ENCODE measurements at places on chromosomes 11 and 22. TPM values are rescaled to one million over a fixed set of nuclear protein-coding genes. Genes with fewer than 3 reads are reported as not detected.
A peak's percentile ranks its signal among the peaks of the same experiment; 100 is the strongest.

- no peaks in the 10 kb centered on the region for H3K27me3 ChIP-seq
- H3K36me3 ChIP-seq: peaks cover 3% of the 10 kb centered on the region
- no peak overlapping the region for H3K27ac ChIP-seq
- H3K4me3 ChIP-seq: no peak overlapping the region
- DNase-seq: peak; percentile 7
Measured at GRCh38 chr22:24563246-24563645, 7.4 kb downstream of the SNRPD3 start.

RFPL3 gene
- polyA plus RNA-seq: not detected

- no peak overlapping the region for H3K4me3 ChIP-seq
- no peaks in the 10 kb centered on the region for H3K36me3 ChIP-seq
- no peaks in the 10 kb centered on the region for H3K4me1 ChIP-seq
- no peaks in the 10 kb centered on the region for H3K27me3 ChIP-seq
- no peak for DNase-seq
Measured at GRCh38 chr11:80779905-80780605, 1339.2 kb upstream of the TENM4 start.

DNA sequence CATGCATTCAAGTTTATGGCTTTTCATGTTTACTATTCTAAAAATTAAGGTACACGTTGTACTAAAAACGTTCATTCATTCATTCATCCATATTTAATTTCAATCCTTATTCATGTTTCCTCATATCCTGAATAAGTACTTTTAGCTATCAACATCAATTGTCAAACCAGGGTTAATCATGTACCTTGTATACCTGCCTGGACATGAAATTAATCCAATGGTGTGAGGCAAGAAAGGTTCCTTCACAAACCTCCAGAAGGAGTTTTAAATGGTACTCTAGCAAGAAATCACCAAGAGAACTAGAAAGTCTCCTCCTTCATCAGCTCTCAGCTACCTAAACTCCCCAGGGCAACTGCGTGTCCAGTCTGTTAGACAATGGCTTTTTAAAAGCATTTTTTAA, 33.4 kb downstream of the TMEM123 start:
- no peaks in the 10 kb centered on the region for H3K4me1 ChIP-seq
- no peak for DNase-seq
- no peak overlapping the region for H3K4me3 ChIP-seq
- H3K36me3 ChIP-seq: no peaks in the 10 kb centered on the region
- no peaks in the 10 kb centered on the region for H3K27me3 ChIP-seq

GRCh38 chr11:126587541-126587940, 232.1 kb downstream of the ST3GAL4 start:
- no peak overlapping the region for H3K27ac ChIP-seq
- H3K4me3 ChIP-seq: no peak overlapping the region
- H3K4me1 ChIP-seq: no peaks in the 10 kb centered on the region
- DNase-seq: no peak
- H3K36me3 ChIP-seq: no peaks in the 10 kb centered on the region
- H3K27me3 ChIP-seq: no peaks in the 10 kb centered on the region

CEP126 gene
- polyA plus RNA-seq: 14.7 TPM

DNA sequence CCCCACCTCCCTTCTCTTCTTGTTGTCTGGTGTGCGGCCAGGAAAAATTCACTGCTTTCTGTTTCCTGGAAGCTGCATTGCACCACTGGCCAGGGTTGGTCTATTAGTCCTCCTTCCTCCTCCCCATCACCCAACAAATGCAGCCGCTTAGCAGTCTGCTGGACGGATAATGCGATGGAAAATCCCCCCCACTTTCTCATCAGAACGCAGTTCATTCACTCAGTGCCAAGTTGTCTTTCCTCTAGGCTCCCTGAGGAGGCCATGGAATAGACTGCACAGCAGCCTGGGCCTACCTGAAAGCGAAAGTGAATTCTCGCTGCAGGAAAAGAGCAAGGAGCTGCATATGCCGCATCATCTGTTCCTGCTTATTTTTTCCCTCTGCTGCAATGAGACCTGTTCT, 513.6 kb downstream of the METTL15 start:
- no peaks in the 10 kb centered on the region for H3K36me3 ChIP-seq
- H3K27ac ChIP-seq: no peak overlapping the region
- no peak overlapping the region for H3K4me3 ChIP-seq
- no peaks in the 10 kb centered on the region for H3K27me3 ChIP-seq

ASPHD2 gene
- 0.63 TPM for polyA plus RNA-seq

- H3K27me3 ChIP-seq: no peaks in the 10 kb centered on the region
- no peak overlapping the region for H3K4me3 ChIP-seq
- H3K36me3 ChIP-seq: no peaks in the 10 kb centered on the region
Measured at GRCh38 chr11:106152824-106153223, 75.4 kb downstream of the AASDHPPT start.

DNA sequence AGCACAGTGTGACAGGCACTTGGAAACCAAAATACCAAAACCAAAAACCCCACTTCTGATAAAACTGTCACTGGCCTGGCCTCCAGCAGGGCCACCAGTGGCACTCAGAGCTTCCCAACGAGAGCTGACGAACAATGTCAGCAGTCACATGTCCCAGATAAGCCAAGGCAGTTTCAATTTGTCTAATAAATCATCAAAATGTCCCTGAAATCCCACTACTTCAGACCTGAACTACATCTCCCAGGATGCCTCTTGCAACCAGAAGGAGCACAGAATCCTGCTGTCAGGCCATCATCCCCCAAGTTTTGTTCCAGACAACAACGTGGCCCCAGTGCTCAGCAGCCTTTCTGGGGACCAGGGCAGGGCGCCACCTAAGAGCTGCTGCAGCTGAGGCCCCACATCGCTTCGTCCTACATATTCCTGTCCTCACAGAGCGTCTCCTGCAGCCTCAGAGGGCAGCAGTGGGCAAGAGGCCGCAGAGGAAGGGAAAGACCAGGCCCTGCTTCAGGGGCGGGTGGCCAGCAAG, 25.1 kb downstream of the LRFN4 start:
- no peak overlapping the region for H3K27ac ChIP-seq
- H3K4me1 ChIP-seq: no peaks in the 10 kb centered on the region
- no peak for DNase-seq
- H3K4me3 ChIP-seq: no peak overlapping the region
- H3K36me3 ChIP-seq: no peaks in the 10 kb centered on the region

DNA sequence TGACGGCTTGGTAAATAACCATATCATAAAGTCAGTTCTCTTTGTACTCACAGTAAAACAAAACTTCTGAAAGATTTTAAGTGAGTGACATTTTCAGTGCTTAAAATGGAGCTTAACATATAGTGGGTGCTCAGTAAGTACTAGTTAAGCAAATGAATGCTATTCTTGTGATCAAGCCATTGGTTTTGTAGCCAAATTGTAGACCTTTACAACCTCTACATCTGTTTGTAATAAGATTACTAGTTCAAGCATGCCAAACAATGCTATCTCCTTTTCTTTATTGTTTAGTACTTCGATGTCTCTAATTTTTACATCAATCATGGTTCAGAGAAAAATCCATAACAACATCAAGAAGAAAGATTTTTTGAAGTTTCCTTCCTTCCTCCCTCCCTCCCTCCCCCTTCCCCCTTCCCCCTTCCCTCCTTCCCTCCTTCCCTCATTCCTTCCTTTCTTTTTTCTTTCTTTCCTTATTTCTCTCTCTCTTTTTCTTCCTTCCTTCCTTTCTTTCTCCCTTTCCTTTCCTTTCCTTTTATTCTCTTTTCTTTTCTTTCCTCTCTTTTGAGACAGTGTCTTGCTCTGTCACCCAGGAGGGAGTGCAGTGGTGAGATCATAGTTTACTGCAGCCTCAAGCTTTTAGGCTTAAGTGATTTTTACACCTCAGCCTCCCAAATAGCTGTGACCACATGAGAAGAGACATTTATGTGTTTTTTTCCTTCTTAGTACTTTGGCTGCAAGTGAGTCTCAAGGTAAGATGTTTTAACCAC, 5.7 kb upstream of the OR51B4 start:
- no peaks in the 10 kb centered on the region for H3K36me3 ChIP-seq
- no peaks in the 10 kb centered on the region for H3K27me3 ChIP-seq
- H3K4me3 ChIP-seq: no peak overlapping the region

TRIM29 gene
- polyA plus RNA-seq: 0.38 TPM

GRCh38 chr11:72605973-72606747, 68.1 kb downstream of the PDE2A start:
- DNase-seq: no peak
- no peaks in the 10 kb centered on the region for H3K27me3 ChIP-seq
- H3K27ac ChIP-seq: no peak overlapping the region
- no peaks in the 10 kb centered on the region for H3K4me1 ChIP-seq
- no peaks in the 10 kb centered on the region for H3K36me3 ChIP-seq
- H3K4me3 ChIP-seq: no peak overlapping the region

DNA sequence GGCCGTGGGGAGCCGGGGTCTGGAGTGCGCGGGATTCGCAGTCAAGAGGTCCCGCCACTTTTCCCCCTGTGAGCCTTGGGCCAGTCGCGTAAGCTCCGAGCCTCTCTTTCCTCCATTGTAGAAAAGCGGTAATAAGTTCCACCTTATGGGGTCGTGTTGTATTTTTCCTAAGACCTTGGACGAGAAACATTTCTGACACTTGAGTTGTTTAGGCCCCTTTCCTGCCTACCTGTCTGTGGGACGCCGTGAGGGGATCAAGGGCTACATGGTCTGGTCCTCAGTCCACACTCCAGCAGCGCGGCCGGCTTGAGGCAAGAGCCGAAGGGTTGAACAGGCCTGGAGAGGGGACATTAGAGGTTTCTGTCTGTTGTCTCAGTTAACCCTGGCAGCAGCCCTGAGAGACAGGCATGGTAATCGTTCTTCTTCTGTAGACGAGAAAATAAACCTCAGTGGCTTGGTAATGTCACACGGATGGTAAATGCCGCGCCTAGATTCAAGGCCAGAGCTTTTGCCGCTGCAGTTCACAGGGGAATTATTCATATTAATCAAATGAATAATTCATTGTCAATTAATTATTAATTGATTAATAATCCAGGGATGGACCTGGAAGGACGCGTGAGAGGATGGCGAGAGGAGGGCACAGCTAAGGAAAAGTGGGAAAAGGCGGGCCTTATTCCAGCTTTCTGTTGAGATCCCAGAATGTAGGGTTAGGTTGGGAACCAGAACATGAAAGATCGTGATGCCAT, 545 bp downstream of the FEN1 start:
- no peaks in the 10 kb centered on the region for H3K36me3 ChIP-seq
- no peak for DNase-seq
- no peak overlapping the region for H3K27ac ChIP-seq
- peak overlapping the region; percentile 65 for H3K4me3 ChIP-seq
- H3K27me3 ChIP-seq: no peaks in the 10 kb centered on the region
- no peaks in the 10 kb centered on the region for H3K4me1 ChIP-seq

GRCh38 chr11:110366291-110366690, 63.5 kb upstream of the FDX1 start:
- H3K4me3 ChIP-seq: no peak overlapping the region
- H3K27ac ChIP-seq: no peak overlapping the region
- no peak for DNase-seq
- no peaks in the 10 kb centered on the region for H3K4me1 ChIP-seq

GRCh38 chr22:29772170-29772641, 5.0 kb downstream of the UQCR10 start:
- no peak overlapping the region for H3K27ac ChIP-seq
- H3K27me3 ChIP-seq: no peaks in the 10 kb centered on the region
- H3K4me1 ChIP-seq: no peaks in the 10 kb centered on the region
- H3K4me3 ChIP-seq: no peak overlapping the region
- no peaks in the 10 kb centered on the region for H3K36me3 ChIP-seq

- H3K4me1 ChIP-seq: no peaks in the 10 kb centered on the region
- no peak overlapping the region for H3K27ac ChIP-seq
- no peaks in the 10 kb centered on the region for H3K27me3 ChIP-seq
- H3K36me3 ChIP-seq: no peaks in the 10 kb centered on the region
Measured at GRCh38 chr22:50730941-50731661, 6.9 kb upstream of the ACR start.

GRCh38 chr22:43344520-43344787, 1.3 kb upstream of the SCUBE1 start:
- no peaks in the 10 kb centered on the region for H3K4me1 ChIP-seq
- H3K4me3 ChIP-seq: no peak overlapping the region
- H3K27ac ChIP-seq: no peak overlapping the region
- no peaks in the 10 kb centered on the region for H3K36me3 ChIP-seq
- DNase-seq: peak; percentile 50

- H3K4me3 ChIP-seq: no peak overlapping the region
- no peak overlapping the region for H3K27ac ChIP-seq
- no peaks in the 10 kb centered on the region for H3K36me3 ChIP-seq
- no peaks in the 10 kb centered on the region for H3K4me1 ChIP-seq
- H3K27me3 ChIP-seq: no peaks in the 10 kb centered on the region
Measured at GRCh38 chr11:119872611-119873310, 143.8 kb upstream of the NECTIN1 start.

DNA sequence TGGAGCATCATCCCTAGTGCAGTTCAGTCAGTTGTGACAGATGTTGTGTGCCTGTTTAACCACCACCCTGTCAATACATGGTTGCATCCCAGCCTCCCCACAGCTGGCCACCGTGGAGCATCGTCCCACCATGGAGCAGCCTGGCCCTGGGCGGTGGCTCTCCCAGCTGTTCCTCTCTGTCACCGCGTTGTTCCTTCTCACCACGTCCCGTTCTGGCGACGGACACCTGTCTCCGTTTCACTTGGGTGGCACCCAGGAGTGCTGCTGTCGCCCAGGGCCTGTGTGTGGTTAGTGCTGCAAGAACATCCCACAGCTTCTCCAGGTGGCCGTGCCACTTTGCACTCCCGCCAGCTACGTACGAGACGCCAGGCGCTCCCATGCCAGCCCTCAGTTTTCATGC, 26.5 kb downstream of the MUC6 start:
- no peaks in the 10 kb centered on the region for H3K4me1 ChIP-seq
- H3K4me3 ChIP-seq: no peak overlapping the region
- peaks cover 17% of the 10 kb centered on the region for H3K36me3 ChIP-seq
- H3K27ac ChIP-seq: no peak overlapping the region

GRCh38 chr11:58498464-58498863, 9.4 kb downstream of the OR5B21 start:
- DNase-seq: no peak
- H3K27ac ChIP-seq: no peak overlapping the region
- no peak overlapping the region for H3K4me3 ChIP-seq
- H3K27me3 ChIP-seq: no peaks in the 10 kb centered on the region

GRCh38 chr11:18384157-18384641, 10.2 kb upstream of the LDHA start:
- H3K4me3 ChIP-seq: no peak overlapping the region
- no peaks in the 10 kb centered on the region for H3K27me3 ChIP-seq
- peak overlapping the region; percentile 100 for H3K27ac ChIP-seq
- no peaks in the 10 kb centered on the region for H3K4me1 ChIP-seq

DNA sequence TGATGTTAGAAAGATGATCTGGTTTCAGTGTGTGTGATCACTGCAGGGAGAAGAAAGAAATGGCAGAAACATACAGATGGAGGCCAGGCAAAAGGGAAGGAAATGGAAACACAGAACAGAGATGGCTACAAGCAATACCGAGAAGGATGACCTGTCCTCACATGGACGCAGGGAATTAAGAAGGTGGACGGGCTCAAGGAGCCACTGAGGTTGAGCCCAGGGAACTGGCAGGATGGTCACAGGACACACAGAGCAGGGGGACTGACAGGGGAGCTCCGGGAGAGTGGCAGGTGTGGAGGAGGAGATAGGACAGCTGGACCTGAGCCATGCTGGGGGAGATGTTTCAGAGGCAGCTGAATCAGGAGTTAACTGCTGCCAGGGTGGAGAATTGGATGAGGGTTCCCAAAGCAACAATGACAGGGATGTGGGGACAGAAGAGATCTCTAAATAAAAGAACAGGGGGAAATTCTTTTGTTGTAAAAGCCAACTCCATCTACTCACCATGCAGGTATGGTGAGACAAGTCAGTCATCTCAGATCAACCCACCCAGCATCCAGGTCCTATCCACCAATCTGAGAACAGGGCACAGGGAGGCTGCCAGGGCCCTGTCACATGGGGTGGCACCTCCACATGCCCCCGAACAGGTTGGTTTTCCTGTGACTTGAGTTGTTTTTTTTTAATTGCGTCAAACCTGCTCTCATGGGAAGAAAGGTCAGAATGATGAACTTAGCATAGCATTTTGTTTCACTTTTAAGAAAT, 26.3 kb downstream of the KLHL22 start:
- H3K27me3 ChIP-seq: no peaks in the 10 kb centered on the region
- peaks cover 1% of the 10 kb centered on the region for H3K36me3 ChIP-seq
- H3K4me1 ChIP-seq: no peaks in the 10 kb centered on the region
- peak; percentile 34 for DNase-seq
- no peak overlapping the region for H3K4me3 ChIP-seq
- no peak overlapping the region for H3K27ac ChIP-seq
